ENCODE measurements at places on chromosomes 12 and 14.

DNA sequence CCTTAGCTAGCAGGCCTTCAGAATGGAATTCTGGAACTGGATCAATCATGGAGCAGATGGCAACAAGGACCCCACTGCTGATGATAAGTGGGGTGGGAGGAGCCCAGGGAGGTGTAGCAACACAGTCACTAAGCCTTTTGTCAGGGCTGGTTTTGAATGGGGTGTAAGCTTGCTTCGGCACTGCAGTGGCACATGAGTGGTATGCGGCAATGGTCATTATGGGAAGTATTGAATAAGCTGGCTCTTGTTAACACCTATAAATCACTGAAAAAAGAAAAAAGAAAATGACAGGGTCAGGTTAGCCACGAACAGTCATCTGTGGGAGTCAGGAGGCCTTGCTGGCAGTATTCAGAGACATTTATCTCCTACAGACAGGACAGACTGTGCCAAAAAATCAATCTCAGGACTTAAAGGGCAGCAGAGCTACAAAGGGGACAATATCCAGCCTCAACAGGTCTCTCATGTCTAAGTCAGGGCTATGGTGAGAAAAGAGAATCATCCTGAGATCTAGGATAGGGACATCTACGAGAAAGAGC, 19.1 kb downstream of the CDKL1 start:
- DNase-seq, result no peak

GRCh38 chr12:46831335-46832129, 5.7 kb upstream of the SLC38A4 start:
- no peak for DNase-seq

GRCh38 chr12:79454338-79454843, 236.4 kb downstream of the PAWR start:
- no peak for DNase-seq

- DNase-seq, result no peak
These were observed 35.0 kb downstream of the ADGRD1 start for GRCh38 chr12:130988751-130989150.

DNA sequence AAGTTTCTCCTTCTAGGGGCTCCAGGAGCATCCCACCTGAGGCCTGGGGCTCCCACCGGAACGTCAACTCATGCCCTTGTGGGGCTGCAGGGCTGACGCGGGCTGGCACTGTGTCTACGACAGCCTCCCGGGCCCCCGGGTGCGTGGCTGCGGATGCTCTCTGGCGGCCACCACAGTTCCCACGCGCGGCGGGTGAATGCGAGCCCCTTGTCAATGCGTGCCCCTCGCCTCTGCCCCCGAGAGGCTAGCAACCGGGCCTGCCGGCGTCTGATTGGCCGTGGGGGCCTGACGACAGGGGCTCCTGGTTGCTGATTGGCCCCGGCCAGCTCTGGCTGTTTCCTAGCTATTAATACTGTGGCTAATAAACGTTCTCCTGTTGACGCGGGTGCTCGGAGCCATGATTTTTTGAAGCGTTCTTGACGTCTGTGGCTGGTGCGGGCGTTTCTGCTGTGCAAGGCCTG, 1.8 kb upstream of the MEG3 start:
- no peak for DNase-seq

DNA sequence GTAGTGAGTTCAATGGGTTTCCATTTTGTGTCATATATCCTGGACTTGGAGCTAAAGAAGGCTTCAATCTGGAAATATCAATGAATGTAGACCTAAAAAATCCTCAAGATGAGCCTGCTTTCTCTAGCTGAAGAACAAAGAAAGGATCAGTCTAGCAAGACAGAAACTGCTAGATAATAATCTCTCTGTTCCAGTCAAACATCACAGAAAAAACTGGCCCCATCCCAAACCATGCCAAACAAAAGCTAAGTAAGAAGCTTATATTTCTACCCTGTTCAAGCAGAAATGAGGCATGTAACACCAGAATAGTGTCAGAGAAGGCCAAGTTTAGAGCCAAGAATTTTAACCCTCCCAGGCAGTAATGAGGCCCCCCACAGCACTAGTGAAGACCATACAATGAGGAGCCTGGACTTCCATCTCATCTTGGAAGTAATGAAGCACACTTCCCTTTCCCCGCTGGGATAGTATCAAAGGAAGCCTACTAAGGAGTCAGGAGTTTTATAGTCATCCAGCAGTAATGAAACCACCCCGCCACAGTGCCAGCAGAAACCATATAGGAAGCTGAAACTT, 95.8 kb downstream of the NELL2 start:
- DNase-seq, result no peak

- no peak for DNase-seq
These were observed 357.9 kb downstream of the BCL11B start for GRCh38 chr14:98913967-98914650.

DNA sequence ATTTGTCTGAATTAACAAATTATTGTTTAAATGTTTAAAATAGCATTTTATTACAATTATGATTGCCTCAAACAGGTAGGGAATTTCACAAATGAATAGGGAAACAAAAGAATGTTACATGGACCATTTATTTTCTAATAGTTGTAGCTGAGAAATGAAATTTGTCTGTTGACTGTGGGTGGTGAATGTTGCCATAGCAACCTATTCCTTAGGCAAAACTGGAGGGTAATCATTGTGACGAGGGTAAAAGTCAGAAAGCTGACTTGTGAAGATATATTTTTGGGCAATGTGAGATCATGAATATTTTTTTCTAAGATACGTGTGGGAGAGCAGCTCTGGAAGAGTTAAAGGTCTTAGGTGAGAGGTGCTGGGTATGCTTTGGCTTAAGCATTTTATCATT, 24.2 kb upstream of the CLEC14A start:
- no peak for DNase-seq

DNA sequence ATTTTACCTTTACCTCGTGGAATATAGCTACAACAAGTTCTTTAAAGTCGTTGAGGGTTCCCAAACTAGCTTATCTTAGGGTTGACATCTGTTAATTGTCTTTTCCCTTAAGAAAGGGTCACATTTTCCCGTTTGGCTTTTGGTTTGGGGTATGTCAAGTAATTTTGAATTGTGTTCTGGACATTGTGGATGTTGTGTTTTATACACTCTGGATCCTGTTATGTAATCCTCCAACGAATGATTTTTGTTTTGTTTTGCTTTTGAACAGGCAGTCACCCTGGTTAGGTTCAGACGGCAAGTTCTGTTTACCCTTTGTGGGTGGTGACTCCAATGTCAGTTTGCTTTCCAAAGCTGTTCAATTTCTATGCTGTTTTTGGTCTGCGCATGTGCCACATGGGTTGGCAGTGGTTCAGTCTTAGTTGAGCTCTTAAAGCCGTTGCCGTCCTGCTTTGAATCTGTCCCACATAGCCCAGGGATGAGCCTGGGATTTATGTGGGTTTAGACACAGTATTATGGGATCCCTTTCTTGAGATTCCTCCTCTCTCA, 84.8 kb downstream of the TESC start:
- DNase-seq, result no peak

GRCh38 chr14:101761881-101762529, 496 bp downstream of the PPP2R5C start:
- peak; percentile 24 for DNase-seq

DNA sequence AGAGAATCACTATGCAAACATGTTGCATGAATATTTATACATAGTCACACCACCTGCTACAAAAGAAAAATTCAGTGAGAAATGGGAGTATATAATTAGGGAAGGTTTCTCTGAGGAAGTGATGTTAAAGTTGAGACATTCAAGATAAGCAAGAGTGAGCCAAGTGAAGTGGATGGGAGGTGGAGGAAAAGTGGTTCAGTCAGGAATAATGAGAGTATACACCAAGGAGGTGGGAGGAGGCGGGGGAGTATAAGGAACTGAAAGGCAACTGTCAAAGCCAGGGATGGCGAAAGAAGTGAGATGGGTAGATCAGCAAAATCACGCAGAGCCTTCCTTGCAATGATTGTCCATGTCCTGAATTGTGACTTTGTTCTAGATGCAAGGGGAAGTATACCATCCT, 33.7 kb downstream of the PRKD1 start:
- DNase-seq, result no peak

DNA sequence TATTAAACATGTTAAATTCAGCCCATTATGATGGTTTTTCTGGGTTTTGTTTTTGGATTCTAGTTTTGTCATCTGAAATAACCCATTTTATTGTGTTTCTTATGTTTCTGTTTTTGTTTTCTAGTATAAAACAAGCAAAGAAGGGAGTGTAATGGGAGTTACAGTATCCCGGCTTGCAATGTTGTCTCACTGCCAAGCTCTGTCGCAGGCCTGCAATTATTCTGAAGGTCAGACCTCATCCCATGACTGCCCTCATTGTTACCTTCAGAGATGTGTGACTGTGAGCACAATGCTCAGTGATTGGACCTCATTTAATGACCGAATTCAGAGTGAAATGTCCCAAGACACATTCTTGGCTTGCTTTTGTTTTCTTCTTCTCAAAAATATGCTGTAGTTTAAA, 73.0 kb upstream of the ATF1 start:
- DNase-seq, result no peak

GRCh38 chr14:98692832-98693231, 579.2 kb downstream of the BCL11B start:
- DNase-seq, result no peak

- DNase-seq, result no peak
These were observed 663.4 kb upstream of the MIS18BP1 start for GRCh38 chr14:45916340-45916953.

- DNase-seq, result no peak
These were observed 100.6 kb upstream of the CCND2 start for GRCh38 chr12:4172999-4173398.

- DNase-seq, result no peak
These were observed 37.4 kb upstream of the BATF start for GRCh38 chr14:75484711-75485429.

DNA sequence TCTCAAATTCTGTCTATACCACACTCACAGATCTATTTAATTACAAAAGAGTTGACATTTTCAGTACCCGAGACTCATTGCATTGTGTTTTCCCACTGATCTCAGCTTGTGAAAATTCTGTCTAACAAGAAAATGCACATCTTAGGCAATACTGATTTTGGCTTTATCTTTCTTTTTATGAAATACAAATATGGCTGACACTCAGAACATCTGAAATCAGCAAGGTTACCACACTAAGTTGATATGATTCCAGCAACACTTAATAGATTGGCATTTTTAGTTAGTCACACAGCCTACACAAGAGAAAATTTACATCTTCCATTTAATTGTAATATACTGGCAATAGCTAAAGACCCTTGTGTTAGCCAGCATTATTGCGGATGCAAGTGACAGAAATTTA, 40.3 kb downstream of the PEX5 start:
- no peak for DNase-seq

GRCh38 chr12:99910342-99910741, 74.4 kb downstream of the ANKS1B start:
- DNase-seq, result no peak

DNA sequence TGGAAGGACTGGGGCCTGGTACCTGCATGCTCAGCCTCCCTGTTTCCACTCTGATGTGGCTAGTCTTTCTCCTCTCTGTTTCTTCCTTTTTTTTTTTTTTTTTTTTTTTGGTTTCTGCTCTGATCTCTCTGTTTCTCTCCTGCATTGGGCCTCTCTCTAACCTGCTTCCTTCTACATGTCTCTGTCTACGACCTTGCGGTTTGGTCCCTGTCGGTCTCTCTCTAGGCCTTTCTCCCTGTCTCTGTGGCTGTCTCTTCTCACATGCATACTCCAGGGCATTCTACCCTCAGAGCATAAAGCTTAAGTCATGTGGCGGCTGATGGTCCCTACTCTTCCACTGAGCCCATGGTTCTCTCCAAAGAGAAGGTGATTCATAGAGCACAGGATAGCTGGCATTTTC, 1096.6 kb downstream of the BCL11B start:
- DNase-seq, result no peak

DNA sequence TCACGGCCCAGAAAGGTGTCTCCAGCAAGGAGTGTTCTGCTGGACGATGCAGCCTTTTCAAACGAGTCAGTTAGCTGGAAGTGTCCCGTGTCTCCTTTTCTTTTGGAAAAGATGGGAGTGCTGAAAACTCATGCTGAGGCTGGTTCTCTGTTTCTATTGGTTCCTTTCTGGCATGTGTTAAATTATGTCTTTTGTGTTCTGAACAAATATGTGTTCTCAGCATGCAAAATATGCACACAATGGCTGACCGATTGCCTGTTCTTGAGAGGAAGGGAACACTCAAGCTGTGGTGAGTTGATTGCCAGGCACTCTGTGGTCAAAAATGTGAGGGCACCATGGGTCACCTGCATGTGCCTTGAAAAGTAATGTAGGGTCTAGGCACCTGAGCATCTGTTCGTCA, 181.3 kb downstream of the CACNA1C start:
- no peak for DNase-seq

- peak; percentile 60 for DNase-seq
These were observed 21.4 kb upstream of the VSX2 start for GRCh38 chr14:74217672-74218448.

Measured in activated T-helper 9 cell treated with anti-CD3 and anti-CD28 coated beads, Interleukin-2, amount 50 U/mL, for 16 hours (primary cell).